Activated CD8-positive, alpha-beta memory T cell treated with anti-CD3 and anti-CD28 coated beads for 1 hour (primary cell): ENCODE measurements at places on chromosomes 6 and 20.

GRCh38 chr6:88761237-88762031, 202.0 kb downstream of the RNGTT start:
- DNase-seq, result no peak

DNA sequence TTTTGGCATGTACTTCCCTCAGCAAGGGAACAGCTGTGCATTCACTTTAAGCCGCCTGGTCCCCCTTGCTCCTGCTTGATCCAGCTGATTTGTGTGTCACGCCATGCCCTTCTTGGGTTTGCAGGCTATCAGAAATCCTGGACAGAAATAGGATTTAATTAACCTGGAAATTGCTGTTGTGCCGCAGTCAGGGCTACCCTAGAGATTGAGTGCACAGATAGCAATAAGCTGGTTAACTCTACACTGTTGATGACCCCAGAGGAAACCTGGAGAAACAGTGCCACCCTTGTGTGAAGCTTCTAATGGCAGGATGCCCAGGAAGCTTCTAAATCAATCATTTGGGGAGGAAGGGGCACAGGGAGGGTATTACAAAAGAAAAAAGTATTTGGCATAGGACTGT, 199.0 kb downstream of the JARID2 start:
- no peak for DNase-seq

DNA sequence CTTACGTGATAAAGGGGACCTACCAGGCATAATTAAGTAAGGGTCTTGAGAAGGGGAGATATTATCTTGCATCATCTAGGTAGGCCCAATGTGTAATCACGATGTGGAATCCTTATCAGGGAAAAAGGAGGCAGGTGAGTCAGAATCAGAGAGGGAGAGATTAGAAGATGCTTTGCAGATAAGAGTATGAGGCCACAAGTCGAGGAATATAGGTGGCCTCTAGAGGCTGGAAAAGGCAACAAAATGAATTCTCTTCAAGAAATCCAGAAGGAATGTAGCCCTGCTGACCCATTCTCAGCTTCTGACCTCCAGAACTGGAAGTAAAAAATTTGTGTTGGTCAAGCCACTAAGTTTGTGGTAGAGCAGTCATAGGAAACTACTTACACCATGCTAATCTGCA, 11.0 kb upstream of the ENPP4 start:
- no peak for DNase-seq

GRCh38 chr6:41683523-41684310, 45.4 kb downstream of the MDFI start:
- DNase-seq, result peak; percentile 74

DNA sequence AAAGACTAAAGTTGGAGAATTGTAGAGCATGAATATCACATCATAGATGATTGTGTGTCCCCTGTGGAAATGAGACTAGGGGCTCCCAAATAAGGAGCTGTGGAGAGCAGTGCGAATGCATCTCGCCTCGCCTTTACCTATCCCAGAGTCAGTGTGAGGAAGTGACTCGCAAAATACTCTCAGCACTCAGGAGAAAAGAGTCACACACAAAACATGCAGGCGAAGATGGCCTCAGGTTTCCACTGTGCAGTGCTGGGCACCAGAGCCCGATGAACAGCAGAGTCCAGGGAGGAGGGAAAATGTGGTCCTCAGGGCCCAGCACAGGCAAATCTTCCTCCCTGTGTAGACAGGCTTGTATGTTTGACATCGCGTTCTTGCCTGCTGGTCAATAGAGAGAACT, 126.5 kb upstream of the AFDN start:
- DNase-seq, result no peak

- no peak for DNase-seq
Observed at GRCh38 chr6:109946979-109947378, 31.1 kb upstream of the GPR6 start.

DNA sequence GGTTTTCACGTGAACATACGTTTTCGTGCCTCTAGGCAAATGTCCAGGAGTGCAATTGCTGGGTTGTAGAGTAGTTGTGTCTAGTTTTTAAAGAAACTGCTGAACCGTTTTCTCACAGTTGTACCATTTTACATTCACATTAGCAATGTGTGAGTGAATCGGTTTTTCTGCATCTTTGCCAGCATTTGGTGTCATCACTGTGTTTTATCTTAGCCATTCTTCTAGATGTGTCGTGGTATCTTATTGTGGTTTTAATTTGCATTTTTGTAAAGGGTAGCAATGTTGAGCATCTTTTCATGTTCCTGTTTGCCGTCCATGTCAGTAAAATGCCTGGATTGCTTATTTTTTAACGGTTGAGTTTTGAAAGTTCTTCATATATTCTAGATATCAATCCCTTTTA, 10.2 kb downstream of the DOK5 start:
- no peak for DNase-seq

- no peak for DNase-seq
Observed at GRCh38 chr6:51411496-51412125, 592.9 kb downstream of the TFAP2B start.

DNA sequence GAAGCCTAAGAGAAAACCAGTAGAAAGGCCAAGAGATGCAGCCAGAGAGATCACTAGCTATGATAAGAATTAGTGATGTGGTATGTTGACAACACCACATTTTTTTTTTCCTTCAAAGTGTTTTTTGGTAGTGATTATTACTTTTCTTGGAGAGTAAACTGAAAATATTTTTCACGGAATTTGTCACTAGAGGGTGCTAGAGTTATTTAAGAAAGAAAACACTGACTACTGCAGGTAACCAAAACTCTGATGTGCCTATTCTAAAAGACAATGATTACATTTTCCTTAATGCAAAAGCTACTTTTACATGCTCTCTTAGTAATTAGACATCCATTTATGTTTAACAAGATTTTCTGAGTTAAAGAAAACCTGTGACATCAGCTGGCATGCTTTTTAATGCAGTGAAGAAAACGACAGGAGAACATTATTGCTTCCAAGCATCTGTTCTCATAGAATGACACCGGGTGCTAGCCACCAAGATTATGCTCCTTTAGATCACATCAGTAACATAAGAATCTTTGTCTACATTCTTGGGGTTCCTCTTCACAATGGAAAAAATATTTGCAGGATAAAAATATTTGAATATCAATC, 28.8 kb downstream of the RWDD2A start:
- DNase-seq, result no peak

DNA sequence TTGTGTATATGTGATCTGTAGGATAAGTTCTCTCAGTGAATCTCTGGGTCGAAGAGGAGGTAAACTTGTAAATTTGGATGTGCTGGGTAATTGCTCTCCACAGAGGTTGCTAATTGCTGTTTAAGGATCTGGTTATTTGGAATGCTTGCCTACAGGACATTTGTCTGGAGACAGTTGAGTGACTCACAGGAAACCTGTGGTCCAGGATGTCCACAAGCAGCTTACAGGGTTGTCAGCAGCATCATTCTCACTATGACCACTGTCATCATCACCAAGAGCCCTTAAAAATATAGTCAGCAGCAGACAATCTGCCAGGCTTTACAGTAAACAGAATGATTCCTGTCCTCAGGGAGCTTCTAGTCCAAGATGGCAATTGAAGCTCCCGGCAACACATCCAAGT, 31.2 kb upstream of the KCNK5 start:
- DNase-seq, result no peak

GRCh38 chr6:80468398-80468797, 361.9 kb downstream of the BCKDHB start:
- DNase-seq, result no peak
